ENCODE measurements at places on chromosomes 12 and 14. TPM values are rescaled to one million over a fixed set of nuclear protein-coding genes. Genes with fewer than 3 reads are reported as not detected.

COX8C gene
- not detected for total RNA-seq

DNA sequence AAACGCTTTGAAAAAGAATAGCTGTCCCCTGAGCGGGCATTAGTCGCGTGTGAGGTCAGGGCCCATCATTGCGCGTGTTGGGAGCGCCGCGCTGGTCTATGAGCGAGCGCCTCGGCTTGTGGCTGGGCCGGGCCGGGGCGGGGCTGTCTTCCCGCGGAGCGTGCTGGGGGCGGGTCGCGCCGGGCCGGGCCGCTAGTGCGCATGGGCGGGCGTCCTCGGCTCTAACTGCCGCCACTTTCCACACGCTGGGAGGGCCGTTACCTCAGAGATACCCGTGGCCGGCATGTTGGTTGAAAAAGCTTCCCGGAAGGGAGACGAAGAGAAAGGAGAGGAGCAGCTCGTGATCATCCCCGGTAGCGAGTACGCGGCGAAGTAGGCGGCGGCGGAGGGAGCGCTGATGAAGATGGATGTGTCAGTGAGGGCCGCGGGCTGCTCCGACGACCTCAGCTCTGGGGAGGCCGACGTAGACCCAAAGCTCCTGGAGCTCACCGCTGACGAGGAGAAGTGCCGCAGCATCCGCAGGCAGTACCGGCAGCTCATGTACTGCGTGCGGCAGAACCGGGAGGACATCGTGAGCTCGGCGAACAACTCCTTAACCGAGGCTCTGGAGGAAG is at the start of gene EID3:
TSS of gene EID3 (plus strand) at position 202 of the 614 bp plus-strand sequence. CDS start at position 398, 196 bp downstream.
- peaks cover 8% of the 10 kb centered on the region for H3K4me1 ChIP-seq
- DNase-seq, result peak; percentile 92
- H3K4me3 ChIP-seq, result peak within 1 kb of the TSS; percentile 47
- H3K27ac ChIP-seq, result peak within 1 kb of the TSS; percentile 46

- no peaks in the 10 kb centered on the region for H3K4me1 ChIP-seq
- H3K4me3 ChIP-seq, result no peak overlapping the region
- no peak overlapping the region for H3K27ac ChIP-seq
- no peaks in the 10 kb centered on the region for H3K36me3 ChIP-seq
- no peaks in the 10 kb centered on the region for H3K27me3 ChIP-seq
Measured at GRCh38 chr14:35079742-35080141, 33.7 kb downstream of the FAM177A1 start.

DNA sequence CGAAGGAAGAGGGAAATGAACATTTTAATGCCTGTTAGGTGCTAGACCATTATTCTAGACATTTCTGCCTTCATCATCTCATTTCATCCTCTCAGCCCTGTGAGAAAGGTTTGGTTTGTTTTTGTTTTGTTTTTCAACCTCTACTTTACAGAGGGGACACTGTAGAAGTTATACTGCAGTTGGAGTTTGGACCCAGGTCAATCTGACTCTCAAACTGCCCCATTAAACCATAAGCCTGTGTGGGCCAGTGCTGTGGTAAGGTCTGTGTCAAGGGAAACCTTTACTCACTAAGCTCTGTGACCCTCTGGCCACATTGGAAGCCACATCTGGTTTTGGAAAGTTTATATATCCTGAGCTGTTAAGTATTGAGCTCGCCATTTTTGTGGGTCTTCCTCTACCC is 8.5 kb downstream of the TEAD4 start:
- H3K4me3 ChIP-seq, result no peak overlapping the region
- no peaks in the 10 kb centered on the region for H3K4me1 ChIP-seq
- H3K27ac ChIP-seq, result no peak overlapping the region
- no peak for DNase-seq

DNA sequence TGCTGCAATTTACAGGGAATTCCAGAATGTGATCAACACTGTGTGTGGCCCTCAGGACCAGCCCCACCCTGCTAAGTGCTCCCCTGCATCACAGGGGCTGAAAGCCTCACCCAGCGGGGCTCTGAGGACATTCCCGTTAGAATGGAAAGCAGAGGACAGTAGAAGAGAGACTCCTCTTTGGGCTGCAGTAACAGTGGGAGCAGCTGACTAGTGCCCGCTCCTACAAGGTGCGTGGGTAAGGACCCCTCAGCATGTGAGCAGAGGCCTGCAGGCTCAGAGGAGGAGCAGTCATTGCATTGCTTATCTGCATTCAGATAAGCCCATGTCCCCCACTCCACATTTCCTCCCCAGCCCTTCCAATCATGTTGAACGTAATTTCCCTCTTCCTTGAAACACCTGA is 120.1 kb downstream of the ITPR2 start:
- H3K4me3 ChIP-seq, result no peak overlapping the region
- no peaks in the 10 kb centered on the region for H3K27me3 ChIP-seq
- DNase-seq, result no peak

- no peaks in the 10 kb centered on the region for H3K36me3 ChIP-seq
- peak overlapping the region; percentile 39 for H3K27ac ChIP-seq
- peak overlapping the region; percentile 72 for H3K4me3 ChIP-seq
- peak; percentile 63 for DNase-seq
Measured at GRCh38 chr12:104456950-104457745, 400 bp downstream of the CHST11 start.

Data from ovary (tissue), 10 donors.